ENCODE measurements at places on chromosomes 7 and 10.

DNA sequence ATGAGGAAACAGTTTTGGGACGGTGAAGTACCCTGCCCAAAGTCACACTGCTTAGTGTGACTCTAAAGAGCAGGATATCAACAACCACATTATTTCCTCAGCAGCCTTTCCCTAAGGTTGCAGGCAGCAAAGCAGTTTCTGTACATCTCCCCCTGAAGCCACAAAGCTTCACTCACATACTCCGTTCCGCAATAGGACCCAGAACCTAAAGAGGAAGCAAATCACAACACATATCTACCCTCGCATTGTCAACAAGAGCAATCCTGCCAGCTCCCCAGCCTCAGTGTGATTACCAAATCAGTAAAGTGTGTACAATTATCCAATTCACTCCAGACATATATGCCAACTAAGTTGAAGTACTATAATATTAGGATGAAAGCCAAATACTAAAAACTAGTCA, 30.8 kb downstream of the VAX1 start:
- DNase-seq, result no peak

DNA sequence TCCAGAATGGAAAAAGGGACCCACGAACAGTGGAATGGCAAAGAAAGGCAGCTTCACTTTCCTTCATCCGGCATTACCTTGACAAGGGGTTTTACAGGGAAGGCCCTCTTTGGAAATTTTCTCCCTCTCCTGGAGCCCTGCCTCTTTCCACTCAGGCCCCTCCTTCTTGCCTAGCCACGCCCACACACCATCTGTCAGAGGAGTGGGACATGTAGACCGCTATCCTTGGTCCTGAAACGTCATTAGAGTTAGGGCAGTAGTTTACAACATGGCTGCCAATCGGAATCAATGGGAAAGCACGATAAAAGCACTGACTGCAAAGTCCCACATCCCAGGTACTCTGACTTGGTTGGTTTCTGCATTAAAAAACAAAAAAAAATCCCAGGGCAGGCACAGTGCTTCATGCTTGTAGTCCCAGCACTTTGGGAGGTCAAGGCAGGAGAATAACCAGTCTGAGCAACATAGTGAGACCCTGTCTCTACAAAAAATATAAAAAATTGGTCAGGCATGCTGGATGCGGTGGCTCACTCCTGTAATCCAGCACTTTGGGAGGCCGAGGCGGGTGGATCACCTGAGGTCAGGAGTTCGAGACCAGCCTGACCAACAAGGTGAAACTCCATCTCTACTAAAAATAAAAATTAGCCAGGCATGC, 96.4 kb downstream of the MARCHF5 start:
- peak; percentile 22 for DNase-seq

DNA sequence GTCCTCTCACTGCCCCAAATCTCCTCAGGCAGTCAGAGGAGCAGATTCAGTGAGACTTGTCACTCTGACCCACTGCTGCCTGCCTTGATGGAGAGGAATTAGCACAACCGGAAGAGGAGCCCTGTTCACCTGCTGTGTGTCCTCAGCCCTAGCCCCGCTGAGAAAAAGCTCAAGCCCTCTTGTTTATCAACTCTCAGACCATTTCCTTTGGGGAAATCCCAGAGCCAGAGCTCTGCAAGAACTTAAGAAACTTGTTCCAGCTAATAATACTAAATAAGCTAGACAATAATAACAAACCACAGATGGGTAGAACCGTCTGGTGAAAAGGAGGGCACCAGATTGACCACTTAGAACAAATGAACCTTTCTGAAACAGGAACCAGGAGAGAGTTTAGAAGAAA, 37.7 kb upstream of the ITGB1 start:
- no peak for DNase-seq

DNA sequence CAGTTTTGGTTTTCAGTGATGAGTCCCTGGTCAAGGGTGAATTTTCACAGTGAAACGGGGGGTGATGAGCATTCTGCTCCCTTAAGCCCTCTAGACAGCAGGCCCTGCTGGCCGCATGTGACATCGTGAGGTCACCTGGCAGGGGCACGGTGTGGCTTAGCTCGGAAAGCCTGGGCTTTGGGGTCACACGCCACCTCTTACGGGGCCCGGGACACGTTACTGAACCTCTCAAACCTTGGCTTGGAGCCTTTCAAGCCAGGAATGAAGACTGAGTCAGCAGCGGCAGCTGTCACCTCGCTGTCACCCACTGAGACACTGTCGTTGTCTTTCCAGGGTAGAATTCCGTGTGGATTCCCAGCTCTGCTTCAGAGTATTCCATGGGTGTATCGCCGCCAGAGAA, 4.1 kb downstream of the GET4 start:
- no peak for DNase-seq

DNA sequence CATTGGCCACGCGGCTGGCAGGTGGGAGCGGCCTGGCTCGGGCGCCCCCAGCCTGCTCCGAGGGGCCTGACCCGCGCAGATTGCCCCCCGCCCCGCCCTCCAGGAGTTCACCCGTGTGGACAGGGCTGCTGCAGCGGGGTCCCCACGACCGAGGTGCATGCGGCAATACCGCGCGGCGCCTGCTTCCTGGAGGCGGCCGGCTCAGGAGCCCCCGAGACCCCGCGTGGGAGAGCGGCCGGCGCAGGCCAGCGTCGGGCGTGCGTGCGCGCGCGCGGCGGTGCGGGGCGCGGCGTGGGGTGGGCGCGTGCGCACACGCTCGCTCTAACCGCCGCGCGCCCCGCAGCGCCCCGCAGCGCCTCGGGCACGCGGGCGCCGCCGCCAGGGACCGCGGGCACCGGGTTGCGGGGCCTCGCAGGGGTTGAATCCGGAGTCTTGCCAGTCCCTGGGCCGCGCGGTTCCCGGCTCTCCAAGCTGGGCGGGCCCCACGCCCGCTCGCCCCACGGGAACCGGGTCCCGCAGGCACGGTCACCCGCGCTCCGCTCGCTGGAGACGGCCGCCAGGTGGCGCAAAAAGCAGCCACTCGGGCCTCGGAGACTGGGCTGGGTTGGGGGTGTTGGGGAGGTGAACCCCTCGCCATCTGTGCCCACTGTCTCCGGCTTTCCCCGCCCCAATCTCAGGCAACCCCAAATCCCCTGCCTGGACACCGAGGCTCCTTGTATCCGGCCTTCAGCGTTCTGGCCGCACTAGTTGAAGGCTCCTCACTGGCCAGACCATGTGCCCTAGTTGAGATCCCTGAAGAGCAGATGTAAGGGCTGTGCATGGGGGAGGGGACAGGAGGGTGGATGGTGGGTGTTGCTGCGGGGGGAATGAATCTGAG, 1.3 kb upstream of the ACHE start:
- DNase-seq, result no peak

DNA sequence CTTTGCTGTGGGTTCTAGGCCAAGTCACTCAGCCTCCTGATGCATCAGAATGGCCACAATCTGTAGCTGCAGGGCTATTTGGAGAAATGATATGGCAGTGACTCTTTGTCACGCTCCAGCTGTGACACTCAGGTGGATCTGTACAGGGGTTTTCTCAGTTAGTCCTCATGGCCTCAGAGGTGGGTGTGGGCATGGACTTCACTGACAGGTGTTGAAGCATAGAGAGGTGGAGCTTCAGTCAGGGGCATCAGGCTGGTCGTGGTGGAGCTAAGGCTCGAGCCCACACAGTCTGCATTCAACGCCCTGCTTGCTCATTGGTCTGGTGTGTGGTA, 21.2 kb downstream of the PALD1 start:
- no peak for DNase-seq

GRCh38 chr10:77417359-77417758, 220.2 kb downstream of the KCNMA1 start:
- no peak for DNase-seq

GRCh38 chr10:103038570-103038969, 120.5 kb downstream of the CNNM2 start:
- DNase-seq, result no peak

GRCh38 chr7:143299346-143299745, 11.2 kb downstream of the CASP2 start:
- DNase-seq, result peak; percentile 41

DNA sequence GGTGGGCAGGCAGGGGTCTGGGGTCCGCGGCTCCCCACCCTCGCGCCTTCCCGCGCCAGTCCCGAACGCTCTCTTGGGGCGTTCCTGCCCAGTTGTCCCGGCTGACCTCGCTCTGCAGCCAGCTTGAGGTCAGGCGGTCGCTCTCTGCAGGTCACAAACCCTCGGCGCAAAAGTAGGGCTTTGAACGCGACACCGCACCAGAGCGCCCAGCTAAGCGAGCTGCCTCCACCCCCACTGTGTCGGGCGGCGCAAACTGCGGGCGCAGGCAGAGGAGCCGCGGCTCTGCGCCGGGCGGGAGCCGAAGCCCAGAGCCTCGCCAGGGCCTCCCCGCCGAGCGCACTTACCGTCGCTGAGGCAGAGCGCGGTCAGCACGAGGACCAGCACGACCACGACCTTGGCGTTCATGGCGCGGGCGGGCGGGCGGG, 284 bp downstream of the CXCL12 start:
- DNase-seq, result peak; percentile 18

DNA sequence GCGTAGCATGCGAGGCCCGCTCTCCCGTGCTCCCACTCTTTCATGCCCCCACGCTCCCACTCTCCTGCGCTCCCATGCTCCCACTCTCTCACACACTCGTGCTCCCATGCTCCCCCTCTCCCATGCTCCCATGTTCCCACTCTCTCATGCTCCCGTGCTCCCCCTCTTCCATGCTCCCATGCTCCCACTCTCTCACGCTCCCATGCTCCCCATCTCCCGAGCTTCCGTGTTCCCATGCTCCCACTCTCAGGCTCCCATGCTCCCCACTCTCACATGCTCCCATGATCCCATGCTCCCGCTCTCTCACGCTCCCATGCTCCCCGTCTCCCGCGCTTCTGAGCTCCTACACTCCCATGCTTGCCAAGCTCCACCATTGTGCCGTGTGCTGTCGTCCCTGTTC, 84.4 kb upstream of the ANLN start:
- no peak for DNase-seq

GRCh38 chr7:48053736-48054135, 18.4 kb downstream of the C7orf57 start:
- no peak for DNase-seq

DNA sequence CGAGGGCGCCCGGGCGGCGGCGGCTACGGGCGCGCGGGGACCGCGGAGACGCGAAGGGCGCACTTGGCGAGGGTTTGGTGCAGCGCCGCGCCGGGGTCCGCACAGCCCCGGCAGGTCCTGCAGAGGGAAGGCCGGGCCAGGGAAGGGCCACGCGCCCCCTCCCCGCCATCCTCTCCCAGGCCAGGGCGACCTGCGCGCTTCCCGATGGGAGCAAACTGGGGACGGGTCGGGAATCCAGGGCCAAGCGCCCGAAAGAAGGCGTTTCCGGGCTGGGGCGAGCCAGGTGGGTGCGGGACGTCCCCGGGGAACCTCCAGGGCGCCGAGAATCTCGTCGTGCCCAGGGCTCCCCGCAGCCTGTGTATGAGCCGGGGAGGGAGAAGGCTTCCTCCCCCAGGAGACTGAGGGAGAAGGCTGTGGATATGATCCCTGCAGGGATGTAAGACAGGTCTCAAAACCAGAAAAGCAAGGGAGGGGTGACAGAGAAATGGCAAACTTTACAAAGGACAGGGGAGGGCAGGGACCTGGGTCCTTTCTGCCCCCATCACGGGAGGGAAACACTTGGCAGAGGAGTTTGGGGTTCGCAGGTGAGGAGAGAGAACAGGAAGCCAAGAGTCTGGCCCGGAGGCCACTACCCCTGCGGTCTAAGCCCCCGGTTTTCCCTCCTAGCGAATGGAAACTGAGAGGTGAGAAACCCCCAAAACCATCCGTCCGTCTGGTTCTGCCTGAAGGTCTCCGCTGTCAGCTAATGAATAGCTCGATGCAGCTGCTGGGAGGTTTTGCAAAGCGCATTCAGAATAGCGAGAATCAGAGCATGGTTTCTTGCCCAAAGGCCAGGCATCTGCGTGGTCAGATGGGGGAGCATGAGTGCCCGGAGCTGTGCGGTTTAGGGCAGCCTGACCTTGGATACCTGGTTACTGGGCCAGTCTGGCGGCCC, 674 bp downstream of the AMZ1 start:
- DNase-seq, result peak; percentile 21

GRCh38 chr7:23232966-23233365, 13.6 kb upstream of the GPNMB start:
- DNase-seq, result no peak

GRCh38 chr7:77791336-77791735, 6.9 kb downstream of the TMEM60 start:
- no peak for DNase-seq

DNA sequence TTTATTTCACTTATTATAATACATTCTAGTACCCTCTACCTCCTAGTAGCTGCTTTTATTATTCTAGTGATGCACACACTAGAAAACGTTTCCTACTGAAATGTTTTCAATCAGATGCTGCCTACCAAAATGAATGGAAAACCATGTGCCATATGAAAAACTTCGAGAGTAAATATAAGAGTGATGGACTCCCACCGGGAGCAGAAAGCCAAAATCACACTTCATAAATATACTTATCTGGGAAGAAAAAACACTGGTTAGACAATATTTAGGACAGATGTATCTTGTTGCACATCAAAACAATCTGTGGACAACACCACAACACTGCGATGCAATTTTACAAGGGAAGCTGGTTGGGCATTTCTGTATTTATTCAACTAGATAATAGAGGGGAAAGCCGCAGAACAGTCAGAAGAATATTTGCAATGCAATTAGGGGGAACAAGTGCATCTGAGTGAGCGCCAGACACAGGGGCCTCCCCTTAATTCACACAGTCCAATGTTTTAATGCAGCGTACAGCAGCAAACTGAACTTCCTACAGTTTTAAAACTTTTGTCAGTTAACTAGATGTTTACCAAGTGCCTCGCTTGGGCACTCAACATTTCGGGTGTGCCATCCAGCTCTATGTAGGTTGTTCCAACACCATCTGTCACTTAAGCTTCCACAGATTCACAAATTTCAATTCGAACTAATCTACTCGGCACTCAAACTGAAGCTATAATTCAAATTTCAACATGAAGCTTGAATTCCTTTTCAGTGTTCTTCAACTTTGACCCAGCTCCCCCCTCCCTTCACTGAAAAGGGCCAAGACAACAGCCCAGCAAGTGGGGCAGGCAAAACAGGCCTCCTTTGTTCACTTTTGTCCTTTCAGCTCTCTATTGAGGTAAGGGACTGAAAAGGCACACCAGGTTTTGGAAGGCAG, 7.4 kb downstream of the NRCAM start:
- DNase-seq, result no peak

GRCh38 chr10:5547681-5547930, 22.8 kb downstream of the CALML3 start:
- DNase-seq, result no peak

GRCh38 chr7:99863847-99864440, 12.9 kb downstream of the OR2AE1 start:
- no peak for DNase-seq
